ENCODE measurements at places on chromosomes 3 and 15. TPM values are rescaled to one million over a fixed set of nuclear protein-coding genes. Genes with fewer than 3 reads are reported as not detected.
A peak's percentile ranks its signal among the peaks of the same experiment; 100 is the strongest.

- peak; percentile 96 for DNase-seq
Measured at GRCh38 chr15:59372352-59373211, at the start of gene MYO1E. Gene MYO1E (minus strand): TSS chr15:59372871. CDS start chr15:59372500, 371 bp downstream.

The ATP10A gene
- 4.0 TPM for polyA plus RNA-seq

The GUCA1C gene
- 2.7 TPM for polyA plus RNA-seq

GRCh38 chr3:136819392-136819730 is 435 bp downstream of the SLC35G2 start:
- DNase-seq = no peak

DNA sequence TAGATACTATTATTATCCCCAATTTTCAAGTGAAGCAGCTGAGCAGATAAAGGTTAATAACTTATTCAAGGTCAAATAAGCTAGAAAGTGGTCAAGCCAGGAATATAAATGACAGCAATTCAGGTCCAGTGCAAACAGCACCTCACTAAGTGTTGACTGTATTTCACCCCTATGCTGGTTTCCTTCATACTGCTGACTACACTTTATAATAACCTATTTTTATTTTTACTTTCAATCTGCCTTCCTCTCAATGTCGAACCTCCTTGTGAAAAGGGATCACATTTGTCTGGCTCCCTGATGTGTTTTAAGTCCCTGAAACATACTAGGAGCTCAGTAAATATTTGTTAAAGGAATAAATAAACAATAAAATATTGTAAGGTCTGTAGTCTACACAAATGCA is 146.1 kb downstream of the NAALADL2 start:
- DNase-seq = no peak

DNA sequence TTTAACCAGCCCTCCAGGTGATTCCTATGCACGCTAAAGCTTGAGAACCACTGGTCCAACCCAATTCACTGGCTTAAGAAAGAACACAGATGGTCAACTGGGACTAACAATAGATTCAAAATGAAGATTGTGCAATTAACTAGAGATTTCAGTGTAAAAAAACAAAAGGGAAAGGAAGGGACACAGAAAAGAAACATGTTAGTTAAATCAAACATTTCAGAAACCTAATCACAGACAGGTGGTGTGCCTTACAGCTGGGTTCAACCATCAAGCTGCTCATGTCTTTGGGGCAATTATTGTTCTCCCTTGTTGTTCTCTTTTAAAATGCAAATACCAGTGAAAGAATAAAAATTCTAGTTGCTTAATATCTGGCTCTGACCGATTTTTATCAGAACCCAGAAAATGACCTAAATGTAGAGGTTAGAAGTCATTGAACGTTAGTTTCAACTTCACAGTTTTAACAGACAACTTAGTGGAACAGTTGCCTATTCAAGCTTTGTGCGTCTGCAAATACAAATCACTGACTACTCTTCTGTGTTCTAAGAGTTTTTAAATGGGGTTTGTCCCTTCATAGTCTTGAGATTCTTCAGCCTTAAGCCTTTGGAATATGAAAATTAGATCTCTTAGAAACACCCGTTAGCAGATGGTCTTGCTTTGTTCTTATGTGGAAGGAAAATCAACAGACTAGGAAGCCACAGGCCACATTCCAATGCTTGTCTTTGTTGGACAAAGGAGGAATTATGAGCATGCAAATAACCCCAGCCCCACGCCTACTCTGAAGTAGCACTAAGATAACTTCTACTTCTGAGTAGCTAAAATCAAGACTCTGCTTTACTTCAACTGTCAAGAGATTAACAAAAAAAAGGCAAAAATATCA is 223.4 kb downstream of the ATP8B4 start:
- no peak for DNase-seq

GRCh38 chr3:122030381-122031122 is 8.5 kb upstream of the ILDR1 start:
- no peak for DNase-seq

The GXYLT2 gene
- polyA plus RNA-seq = 0.39 TPM

GRCh38 chr3:36058404-36059030 is 321.8 kb upstream of the STAC start:
- DNase-seq = no peak

DNA sequence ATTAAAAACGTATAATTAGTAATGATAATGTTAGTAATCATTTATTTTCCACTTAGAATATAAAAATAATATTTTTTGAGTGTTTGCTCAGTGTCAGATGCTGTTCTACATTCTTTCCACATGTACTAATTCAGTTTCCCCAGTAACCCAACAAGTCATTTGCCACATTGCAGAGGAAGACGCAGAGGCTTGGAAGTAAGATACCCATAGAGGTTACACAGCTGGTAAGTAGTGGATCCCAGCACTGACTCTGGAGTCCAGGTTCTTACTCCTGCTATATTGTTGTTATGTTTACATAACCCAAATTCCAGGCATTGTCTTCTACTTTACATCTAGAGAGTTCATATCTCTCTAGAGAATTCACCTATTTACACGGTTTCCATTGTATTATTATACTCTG is 48.2 kb upstream of the MYO5C start:
- no peak for DNase-seq

DNA sequence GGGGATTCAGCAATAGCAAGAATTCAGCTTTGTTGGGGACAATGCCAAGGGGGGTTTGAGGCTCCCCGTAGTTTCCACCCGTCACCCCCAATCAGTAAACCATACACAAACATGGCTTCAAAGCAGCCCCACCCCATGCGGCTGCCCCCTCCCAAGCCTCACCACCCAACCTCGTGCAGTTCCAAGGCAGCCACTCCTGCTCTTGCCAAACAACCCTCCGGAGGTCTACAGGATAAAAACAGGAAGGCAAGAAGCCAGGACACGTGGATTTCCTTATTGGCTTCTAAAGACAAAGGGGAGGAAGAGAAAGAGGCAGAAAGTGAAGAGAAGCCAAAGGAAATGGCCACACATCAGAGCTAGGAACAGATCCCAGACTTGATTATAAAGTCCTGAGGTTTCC is 121.1 kb downstream of the SHQ1 start:
- no peak for DNase-seq

GRCh38 chr3:76410762-76411281 is 625.5 kb upstream of the ZNF717 start:
- DNase-seq = no peak

- no peak for DNase-seq
Measured at GRCh38 chr3:164222197-164222596, 856.1 kb downstream of the SI start.

The KIF23 gene
- 3.6 TPM for polyA plus RNA-seq

The ANKUB1 gene
- polyA plus RNA-seq = not detected

The TRAK1 gene
- polyA plus RNA-seq = 16.2 TPM

DNA sequence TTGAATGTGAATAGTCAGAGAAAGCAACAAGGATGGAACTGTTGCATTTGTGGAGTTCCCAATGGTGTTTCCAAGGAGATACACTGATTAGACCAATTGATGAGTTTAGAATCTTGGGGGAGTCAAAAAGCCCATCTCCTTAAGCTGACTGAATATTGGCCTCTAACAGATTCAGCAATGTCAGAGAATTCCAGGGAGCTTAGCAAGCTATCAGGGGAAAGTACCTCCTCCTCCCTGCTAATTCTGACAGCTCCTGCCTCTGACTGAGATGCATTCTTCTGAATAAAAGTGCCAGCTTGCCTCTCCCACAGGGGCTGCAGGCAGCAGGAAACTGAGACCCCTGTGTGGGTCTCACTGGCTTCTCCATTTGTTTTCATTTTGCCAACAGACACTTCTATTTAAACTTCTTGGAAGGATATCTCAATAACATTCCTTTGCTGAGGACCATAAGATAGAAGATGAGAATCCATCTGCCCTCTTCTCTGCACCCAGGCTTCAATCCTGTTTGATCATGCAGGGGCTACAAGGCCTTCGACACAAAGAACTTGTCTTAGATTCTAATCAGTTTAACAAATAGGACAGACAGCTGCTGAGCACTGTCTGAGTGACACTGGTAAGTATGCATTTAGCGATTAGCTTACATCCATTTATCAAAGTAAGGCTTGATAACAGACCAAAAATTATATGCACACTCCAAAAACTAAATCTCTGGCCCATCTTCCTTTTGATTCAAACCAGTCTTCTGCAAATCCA is 1080.8 kb downstream of the TUSC7 start:
- no peak for DNase-seq

The TGM5 gene
- polyA plus RNA-seq = not detected

DNA sequence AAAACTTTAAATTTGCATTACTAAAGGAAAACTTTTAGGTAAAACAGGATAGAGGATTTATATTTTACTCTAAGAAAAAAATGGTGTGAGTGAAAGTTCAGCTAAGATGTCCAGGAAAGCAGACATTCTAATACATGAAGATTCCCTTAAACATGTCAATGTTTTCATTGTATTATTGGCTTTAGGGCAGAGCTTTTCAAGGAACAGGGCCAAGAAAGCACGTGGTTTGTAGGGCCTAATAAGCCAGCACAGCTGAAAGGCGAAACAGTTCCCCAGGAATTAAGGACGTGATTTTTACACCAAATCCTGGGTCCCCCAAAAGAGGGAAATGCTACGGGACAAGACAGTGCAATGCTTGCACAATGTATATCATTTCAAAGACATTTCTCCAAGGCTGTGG is 48.6 kb upstream of the MKRN3 start:
- DNase-seq = no peak

GRCh38 chr15:39128746-39129145 is 452.1 kb upstream of the THBS1 start:
- DNase-seq = no peak
